Stimulated activated effector memory CD8-positive, alpha-beta T cell treated with anti-CD3 and anti-CD28 coated beads, Interleukin-12 subunit alpha, Interleukin-12 subunit beta, amount 100 ng/mL, for 72 hours (primary cell): ENCODE measurements at places on chromosomes 11 and 22.

DNA sequence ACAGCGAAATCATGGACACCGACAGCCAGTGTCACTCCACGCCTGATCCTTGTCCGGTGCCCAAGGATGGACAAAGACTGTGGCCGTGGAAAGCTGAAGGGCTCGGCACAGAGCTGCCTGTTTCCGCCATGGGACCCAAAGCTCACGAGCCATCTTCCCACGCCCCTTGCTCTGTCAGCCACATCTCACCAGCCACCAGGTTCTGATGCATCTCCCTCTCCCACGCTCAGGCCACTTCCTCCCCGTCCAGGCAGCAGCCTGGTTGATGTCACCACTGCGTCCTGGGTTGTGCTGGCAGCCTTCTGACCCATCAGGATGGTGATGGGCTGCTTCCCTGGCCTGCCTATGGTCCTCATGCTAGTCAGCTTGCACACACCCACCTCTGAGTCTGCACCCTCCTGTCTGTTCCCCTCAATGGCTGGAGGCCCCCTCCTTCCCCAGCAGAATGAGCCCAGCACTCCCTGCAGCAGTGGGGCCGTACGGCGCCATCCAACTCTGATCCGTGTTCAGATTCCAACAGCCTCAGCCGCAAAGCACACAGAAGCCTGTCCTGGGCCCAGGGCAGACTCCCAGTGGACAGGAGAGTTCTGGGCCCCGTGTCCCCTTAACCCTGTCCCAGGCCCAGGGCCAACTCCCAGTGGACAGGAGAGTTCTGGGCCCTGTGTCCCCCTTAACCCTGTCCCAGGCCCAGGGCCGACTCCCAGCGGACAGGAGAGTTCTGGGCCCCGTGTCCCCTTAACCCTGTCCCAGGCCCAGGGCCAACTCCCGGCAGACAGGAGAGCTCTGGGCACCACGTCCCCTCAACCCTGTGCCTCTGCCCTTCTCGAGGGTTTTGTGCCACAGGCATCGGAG, 259.5 kb downstream of the BRD1 start:
- no peak for DNase-seq

GRCh38 chr11:21556926-21557325, 636.0 kb upstream of the ANO5 start:
- no peak for DNase-seq

DNA sequence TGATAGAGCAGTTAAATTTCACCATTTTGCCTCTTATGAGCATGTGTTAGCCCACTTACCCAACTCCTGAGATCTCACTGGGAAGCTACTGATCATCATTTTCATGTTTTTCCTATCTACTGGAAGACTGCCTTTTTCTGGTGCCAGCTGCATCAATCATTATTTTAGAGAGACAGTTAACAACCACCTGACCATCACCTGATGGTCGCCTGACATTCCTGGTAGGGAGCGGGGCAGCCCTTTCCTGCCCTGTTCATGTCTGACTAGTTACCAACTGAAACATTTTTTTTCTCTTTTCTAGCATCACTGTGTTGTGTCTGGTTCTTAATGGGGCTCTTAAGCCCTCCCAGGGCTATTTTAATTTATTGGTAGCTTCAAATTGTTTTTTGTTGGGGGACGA, 20.2 kb upstream of the PATL1 start:
- no peak for DNase-seq

GRCh38 chr11:116890193-116890592, 52.8 kb upstream of the APOA1 start:
- DNase-seq: no peak

DNA sequence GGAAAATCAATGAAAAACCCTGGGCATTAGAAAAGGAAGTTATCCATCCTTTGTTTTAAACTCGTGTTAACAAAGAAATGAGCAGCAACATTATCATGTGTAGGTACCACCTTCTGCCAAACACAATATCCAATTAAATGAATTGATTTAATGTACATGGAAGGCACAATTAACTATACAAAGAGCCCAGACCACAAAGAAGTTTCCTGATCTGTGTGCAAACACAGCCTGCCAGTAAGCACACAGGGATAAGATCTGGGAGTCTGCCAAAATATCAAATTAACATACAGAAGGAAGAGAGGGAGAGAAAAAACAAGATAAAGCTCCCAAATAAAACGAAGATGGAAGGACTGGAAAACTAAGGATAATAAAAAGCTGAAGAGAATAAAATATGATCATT, 54.1 kb upstream of the SLC25A1 start:
- no peak for DNase-seq
